ENCODE measurements at places on chromosomes 7 and 10. TPM values are rescaled to one million over a fixed set of nuclear protein-coding genes. Genes with fewer than 3 reads are reported as not detected.
A peak's percentile ranks its signal among the peaks of the same experiment; 100 is the strongest.

The LRRD1 gene
- total RNA-seq: 0.08 TPM

DNA sequence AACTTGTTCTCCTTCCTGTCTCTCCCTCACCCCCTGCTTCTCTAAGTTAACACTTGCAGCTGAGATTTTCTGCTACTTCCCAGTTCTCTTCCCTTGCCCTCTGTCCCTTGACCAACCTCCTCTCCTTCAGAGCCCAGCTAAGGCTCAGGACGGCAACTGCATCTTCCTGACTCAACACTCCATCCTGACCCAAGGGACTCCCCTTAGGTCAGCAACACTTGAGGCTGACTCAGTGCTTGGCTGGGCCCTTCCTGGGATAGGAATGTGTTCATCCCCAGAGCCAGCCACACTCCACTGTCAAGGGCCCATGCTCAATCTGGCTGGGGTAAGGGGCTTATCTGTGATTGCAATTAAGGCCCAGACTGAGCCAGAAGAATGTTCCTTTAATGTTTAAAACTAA, 3.4 kb downstream of the CALHM2 start:
- no peak overlapping the region for H3K27ac ChIP-seq
- DNase-seq: no peak
- H3K36me3 ChIP-seq: no peaks in the 10 kb centered on the region
- H3K4me3 ChIP-seq: no peak overlapping the region
- no peaks in the 10 kb centered on the region for H3K4me1 ChIP-seq

- no peak for DNase-seq
- no peak overlapping the region for H3K27ac ChIP-seq
- no peak overlapping the region for H3K4me3 ChIP-seq
- no peaks in the 10 kb centered on the region for H3K4me1 ChIP-seq
- no peaks in the 10 kb centered on the region for H3K36me3 ChIP-seq
These were observed 483.6 kb downstream of the INHBA start for GRCh38 chr7:41219276-41219675.

- no peak for DNase-seq
- H3K4me3 ChIP-seq: no peak overlapping the region
- no peak overlapping the region for H3K27ac ChIP-seq
- H3K4me1 ChIP-seq: no peaks in the 10 kb centered on the region
These were observed 6.6 kb upstream of the CUZD1 start for GRCh38 chr10:122852261-122852660.

DNA sequence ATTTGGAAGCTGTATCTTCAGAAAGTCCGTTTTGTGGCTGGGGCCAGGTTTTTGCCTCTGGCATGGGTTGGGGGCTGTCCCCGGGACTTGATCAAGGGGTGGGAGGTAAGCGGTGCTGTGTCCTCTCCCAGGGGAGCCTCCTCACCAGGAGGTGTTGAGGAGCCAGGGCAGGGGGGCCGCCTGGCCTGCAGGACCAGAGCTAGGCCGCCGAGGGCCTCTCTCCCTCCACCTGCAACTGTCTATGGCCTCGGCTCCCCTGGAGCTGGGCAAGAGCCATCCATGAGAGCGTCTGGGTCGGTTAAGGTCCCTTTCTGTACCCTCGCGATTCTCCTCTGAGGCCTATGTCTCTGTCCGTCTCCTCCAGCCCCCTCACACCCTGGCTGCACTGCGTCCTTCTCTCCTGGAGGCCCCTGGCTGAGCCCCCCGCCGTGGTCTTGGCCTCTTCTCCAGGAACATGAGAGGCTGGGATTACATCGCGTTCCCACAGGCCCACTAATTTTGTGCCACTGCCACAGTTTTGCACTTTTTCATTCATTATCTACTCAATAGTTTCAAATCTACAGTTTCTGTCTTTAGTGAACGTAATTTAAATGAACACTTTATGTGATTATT, 20.6 kb downstream of the CALML5 start:
- H3K27me3 ChIP-seq: no peaks in the 10 kb centered on the region
- peaks cover 10% of the 10 kb centered on the region for H3K4me1 ChIP-seq
- DNase-seq: no peak
- no peak overlapping the region for H3K4me3 ChIP-seq
- H3K27ac ChIP-seq: peak overlapping the region; percentile 42
- H3K36me3 ChIP-seq: no peaks in the 10 kb centered on the region

GRCh38 chr7:148348466-148348865, 242.1 kb upstream of the C7orf33 start:
- no peak overlapping the region for H3K27ac ChIP-seq
- no peak for DNase-seq
- no peaks in the 10 kb centered on the region for H3K36me3 ChIP-seq
- no peaks in the 10 kb centered on the region for H3K27me3 ChIP-seq
- H3K4me1 ChIP-seq: peaks cover 12% of the 10 kb centered on the region

- H3K27ac ChIP-seq: peak overlapping the region; percentile 84
- no peaks in the 10 kb centered on the region for H3K27me3 ChIP-seq
- peaks cover 20% of the 10 kb centered on the region for H3K4me1 ChIP-seq
- H3K4me3 ChIP-seq: no peak overlapping the region
- DNase-seq: peak; percentile 83
- no peaks in the 10 kb centered on the region for H3K36me3 ChIP-seq
These were observed 159.8 kb downstream of the PIP4K2A start for GRCh38 chr10:22554461-22555182.

DNA sequence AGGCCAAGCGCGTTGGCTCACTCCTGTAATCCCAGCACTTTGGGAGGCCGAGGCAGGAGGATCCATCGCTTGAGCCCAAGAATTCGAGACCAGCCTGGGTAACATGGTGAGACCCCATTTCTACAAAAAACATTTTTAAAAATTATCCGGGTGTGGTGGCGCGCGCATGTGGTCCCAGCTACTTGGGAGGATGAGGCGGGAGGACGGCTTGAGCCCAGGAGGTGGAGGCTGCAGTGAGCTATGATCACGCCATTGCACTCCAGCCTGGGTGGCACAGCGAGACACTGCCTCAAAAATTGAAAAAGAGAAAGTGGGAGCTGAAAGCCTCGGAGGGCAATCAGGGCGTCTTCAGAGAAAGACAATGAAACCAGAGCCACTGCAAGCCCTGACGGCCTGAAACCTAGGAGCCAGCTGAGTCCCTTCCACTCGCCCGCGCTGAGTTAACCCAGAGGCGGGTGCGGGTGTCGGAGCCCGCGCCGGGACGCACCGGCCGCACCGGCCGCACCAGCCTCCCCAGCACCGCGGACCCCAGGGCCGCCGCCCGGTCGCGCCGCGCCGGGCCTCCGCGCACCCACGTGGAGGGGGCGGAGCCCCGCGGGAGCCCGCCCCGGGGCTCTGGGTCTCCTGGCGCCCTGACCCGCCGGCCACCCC, 22.4 kb downstream of the ZFAND2A start:
- H3K27me3 ChIP-seq: no peaks in the 10 kb centered on the region
- no peak for DNase-seq
- peak overlapping the region; percentile 59 for H3K4me3 ChIP-seq
- peaks cover 10% of the 10 kb centered on the region for H3K4me1 ChIP-seq
- no peaks in the 10 kb centered on the region for H3K36me3 ChIP-seq
- H3K27ac ChIP-seq: peak overlapping the region; percentile 70

Data from hepatocyte (in vitro differentiated cells).